MG63 (cell line): ENCODE measurements at places on chromosomes 3 and 15. TPM values are rescaled to one million over a fixed set of nuclear protein-coding genes. Genes with fewer than 3 reads are reported as not detected.

Gene PLA1A
- not detected in 2 replicates for total RNA-seq

Gene ANKRD63
- total RNA-seq, result not detected in 2 replicates

Gene GREM1
- total RNA-seq, result 27.3 and 30.7 TPM in 2 replicates

Gene APBA2
- total RNA-seq, result 20.0 and 28.0 TPM in 2 replicates

Gene DCBLD2
- 18.6 and 19.3 TPM in 2 replicates for total RNA-seq

DNA sequence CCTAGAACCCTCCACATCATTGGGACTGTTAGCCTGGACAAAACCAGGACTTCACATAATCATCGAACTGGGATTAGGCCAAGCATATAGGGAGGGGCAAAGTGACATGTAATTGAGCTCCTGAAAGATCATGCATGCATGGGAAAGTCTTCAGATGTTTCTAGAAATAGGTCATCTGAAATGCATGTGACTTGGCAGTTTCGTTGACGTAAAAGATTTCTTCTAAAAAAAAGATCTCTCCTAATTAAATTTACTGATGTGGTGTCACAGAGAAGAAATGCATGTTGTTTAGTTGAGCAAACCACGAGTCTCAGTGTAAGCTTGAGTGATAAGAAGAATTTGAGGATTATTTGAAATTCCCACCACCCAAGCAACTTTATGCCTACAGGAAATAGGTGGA, 70.0 kb upstream of the LIMD1 start:
- no peak for DNase-seq

GRCh38 chr15:42632105-42632675, 56.8 kb downstream of the STARD9 start:
- DNase-seq, result no peak

- DNase-seq, result no peak
These were observed 29.4 kb downstream of the CD200R1L start for GRCh38 chr3:112817271-112817670.

DNA sequence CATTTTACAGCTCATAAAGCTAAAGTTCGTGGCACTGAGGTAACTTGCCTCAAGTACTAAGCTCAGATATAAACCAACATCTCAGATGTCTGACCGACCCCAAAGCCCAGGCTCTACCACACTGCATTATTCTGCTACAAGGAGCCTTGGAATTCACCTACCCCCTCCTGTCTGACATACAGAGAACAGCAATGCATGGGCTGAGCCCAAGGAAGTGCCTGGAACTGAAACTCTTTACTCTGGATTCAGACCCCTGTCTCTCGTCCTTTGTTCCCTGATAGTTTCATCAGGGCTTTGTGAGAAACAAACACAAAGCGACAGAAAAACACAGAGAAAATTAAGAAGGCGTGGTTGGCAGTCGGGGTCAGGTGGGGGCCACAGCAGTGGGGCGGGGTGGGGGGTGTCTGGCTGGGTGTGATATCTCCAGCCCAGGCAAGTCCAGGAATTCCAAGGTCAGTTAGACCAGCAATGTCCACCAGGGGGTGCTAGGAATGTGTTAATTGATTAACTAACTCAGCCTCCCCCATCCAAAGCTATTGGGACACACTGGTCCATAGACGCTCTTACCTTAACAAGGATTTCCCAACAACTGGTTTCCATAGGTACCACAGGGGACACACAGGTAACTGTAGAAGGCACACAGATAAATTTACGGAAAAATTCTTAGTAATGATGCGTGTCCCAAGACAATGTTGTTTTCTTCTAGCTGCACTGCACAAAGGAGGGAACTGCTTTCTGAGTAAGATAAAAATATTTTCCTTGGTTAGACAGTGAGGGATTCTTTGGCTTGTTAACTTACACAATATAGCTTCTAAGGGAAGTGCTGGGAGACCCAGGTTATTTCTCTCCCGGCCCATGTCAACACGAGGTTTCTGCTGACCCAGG, 18.8 kb upstream of the SSUH2 start:
- peak; percentile 44 for DNase-seq

DNA sequence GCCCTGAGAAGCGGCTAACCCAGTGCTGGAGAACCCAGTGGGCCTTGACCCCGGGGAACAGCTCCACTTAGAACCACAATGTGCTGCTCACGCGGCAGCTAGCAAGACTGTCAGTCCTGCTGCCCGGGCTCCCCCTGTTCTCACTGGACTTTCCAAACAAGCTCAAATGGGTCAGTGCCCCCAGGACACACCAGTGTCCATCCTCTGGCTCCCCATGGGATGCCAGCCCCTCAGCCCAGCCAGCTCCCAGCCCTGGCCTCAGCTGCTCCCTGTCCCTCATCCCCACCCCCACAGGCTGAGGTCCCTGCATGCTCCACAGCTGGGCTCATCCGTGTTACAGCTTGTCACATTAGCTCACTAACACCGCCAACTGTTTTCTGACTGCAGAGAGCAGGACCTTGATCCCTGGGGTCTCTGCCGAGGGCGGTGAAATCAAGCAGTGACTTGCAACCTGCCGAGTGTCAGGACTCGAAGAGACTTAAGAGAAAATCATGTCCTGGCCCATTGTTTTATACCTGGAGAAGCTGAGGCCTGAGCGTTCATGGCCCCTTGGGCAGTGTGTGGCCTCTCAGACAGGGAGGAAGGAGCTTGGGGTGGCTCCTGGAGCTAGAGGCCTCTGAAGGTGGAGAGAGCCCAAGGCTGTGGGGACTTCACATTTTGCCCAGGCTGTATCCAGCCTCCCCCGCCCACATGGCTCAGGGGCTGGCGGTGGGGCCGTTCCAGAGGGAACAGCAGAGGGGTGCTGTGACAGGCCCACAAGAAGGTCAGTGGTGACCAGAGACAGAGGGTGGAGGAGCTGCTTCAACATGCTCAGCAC, 157.5 kb downstream of the MEGF11 start:
- DNase-seq, result no peak

DNA sequence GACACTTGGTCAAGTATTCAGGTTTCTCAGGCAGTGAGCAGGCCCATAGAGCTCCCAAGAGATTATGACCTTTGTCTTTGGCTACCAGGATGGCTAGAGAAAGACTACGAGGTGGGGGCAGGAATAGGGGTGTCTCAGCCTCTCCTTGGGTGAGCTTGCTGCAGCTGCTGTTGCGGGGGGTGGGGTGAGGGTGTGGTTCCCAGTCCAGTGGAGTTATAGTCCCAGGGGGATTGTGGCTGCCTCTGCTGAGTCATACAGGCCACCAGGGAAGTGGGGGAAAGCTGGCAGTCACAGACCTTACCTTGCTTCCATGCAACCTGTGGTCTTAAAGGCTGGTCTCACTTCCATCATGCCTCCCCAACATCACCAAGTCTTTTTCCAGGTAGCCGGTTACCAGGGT, 31.7 kb downstream of the ATP2C1 start:
- peak; percentile 15 for DNase-seq

GRCh38 chr3:170076715-170077238, 39.0 kb downstream of the GPR160 start:
- no peak for DNase-seq

- no peak for DNase-seq
These were observed 983.7 kb downstream of the MCTP2 start for GRCh38 chr15:95215017-95215416.

DNA sequence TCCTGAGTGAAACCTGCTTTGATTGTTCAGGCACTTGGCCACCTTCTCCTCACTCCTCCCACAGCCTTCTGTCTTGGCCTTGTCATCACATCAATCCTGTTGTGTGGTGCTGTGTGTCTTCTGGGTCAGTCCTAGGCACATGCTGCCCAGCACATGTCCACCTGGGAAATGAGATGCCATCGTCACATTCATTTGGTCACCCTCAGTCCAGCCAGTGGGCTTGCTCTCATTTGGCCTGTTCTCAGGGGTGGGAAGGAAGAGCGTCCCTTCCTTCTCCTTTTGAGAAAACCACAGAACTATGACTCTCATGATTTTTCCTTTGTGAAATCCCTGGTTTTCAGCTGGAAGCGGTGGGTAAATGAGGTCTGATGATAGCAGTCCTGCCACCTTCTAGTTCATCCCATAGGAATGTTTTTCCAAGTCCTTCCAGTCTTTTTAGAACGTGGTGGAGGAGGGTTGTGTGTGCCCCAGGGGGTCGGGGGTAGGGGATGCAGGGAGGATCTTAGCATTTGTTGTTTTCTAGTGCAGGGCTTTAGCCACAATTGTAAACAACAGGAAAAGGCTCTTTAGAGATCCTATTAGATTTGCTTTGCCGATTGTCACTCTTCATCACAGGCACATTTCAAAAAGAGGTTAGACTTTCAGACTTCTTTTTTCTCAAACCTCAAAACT, 8.4 kb upstream of the PLA1A start:
- DNase-seq, result no peak

- DNase-seq, result peak; percentile 11
These were observed 35.2 kb upstream of the CDAN1 start for GRCh38 chr15:42772144-42772543.

- no peak for DNase-seq
These were observed 77.9 kb upstream of the ARHGEF3 start for GRCh38 chr3:56879436-56880215.

- no peak for DNase-seq
These were observed 339.1 kb downstream of the TIGIT start for GRCh38 chr3:114632757-114633424.

- DNase-seq, result no peak
These were observed 23.2 kb downstream of the SENP8 start for GRCh38 chr15:72141171-72142084.
